ENCODE measurements at places on chromosomes 13 and 19. TPM values are rescaled to one million over a fixed set of nuclear protein-coding genes. Genes with fewer than 3 reads are reported as not detected.

DNA sequence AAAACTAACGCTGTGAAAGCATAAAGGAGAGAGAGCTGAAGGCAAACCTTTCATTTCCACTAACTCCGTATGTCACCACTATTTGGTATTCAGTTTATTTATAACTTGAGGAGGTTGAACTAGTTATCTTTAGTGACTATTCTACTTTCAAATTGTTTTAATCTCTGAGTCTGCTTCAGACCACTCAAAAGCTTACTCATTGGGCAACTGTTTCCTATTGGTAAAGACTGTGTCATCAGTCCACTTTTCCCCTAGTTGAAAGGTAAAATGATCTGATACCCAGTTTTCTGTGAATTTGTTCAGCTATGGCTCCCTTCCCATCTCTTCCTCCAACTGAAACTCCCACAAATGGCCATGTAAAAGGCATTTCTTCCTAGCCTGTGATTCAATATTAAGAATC is 39.1 kb downstream of the TEX26 start:
- no peak for DNase-seq

DNA sequence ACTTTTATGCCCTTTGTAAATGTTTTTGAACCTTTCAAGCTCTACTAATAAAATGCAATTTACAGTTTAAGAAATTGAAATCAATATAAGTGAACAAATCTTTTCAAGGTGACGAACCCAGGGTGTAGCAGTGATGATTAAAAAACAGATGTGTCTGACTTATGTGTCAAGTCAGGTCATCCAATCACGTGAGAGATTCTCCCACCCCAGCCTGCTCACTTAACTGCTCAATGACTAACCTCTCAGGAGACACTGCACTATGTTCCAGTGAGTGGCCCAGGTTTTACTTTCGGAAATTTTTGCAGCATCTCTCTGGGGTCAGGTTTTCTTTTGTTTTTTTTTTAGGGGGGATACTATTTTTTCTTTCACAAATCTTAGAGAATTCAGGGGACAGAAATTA is 60.7 kb downstream of the ZNF429 start:
- DNase-seq = no peak

- no peak for DNase-seq
These were observed 316.7 kb upstream of the KLHL1 start for GRCh38 chr13:70424928-70425327.

DNA sequence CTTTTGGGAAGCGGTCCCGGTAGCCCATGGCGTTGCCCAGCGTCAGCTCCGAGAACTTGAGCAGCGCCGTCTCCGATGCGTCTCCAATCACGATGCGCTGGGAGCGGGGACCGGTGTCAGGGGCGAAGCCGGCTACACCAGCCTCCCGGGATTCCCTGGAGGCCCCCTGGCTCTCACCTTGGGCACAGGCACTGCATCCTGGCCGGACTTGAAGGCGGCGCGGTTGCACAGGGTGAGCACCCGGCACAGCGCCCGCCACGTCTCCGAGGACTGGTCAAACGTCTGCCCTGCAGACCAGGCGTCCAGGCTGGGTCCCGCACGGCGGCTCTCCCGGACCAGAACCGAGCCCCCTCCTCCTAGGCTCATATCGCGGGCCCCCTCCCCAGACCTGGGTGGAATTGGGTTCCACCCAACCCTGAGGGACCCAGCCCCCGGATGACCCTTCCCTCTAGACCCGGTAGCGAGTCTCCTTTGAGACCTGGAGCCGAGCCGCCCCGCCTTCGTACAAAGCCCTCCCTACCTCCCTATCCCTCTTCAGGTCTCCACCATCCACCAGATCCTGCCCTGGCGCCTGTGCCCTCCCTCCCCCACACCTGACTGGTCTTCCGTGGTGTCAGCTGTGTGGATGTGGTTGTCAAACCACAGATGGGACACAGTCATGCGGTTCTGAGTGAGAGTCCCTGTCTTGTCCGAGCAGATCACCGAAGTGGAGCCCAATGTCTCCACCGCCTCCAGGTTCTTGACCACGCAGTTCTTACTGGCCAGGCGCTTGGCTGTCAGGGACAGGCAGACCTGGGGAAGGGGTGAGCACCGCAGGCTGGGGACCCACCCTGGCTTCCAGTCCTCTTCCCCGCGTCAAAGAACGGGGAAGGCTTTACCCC is 4.8 kb downstream of the ATP4A start:
- DNase-seq = no peak

DNA sequence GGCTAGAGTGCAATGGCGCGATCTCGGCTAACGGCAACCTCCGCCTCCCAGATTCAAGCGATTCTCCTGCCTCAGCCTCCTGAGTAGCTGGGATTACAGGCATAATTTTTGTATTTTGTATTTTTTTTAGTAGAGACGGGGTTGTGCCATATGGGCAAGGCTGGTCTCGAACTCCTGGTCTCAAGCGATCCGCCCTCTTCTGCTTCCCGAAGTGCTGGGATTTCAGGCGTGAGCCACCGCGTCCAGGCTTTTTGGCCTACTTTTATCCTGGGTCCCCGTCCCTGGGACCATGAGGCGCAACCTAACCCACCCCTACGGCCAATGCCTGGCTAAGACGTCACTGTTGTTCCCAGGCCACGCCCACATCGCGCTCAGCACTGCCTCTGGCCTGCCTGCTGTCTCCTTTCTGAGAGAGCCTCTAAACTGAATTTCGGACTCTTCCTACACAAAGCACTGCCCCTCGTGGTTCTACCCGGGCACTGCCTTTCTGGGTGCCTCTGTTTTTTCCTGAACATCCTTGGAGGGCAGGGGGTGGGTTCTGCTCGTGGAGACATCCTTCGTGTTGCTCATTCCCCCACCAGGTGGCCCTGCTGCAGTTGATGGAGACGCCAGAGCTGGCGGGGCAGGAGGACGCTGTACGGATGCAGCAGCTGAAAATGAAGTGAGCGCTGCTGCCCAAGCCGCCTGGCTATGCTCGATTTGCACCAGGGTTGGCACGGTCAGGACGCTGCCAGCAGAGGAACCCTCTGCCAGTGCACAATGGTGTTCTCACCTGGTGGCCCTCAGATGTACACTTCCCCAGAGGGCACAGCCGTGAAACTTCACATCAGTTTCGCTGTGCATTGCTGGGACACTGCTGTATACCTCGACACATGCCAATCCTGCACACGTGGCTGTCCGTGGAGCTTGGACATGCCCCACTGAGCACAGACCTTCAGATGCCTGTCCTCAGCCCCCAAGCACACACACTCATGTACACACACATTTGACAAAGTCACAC is 2.0 kb downstream of the REX1BD start:
- peak; percentile 49 for DNase-seq

- DNase-seq = peak; percentile 88
These were observed 776 bp upstream of the NCLN start for GRCh38 chr19:3184847-3185460.

- no peak for DNase-seq
These were observed 5.7 kb downstream of the ACTN4 start for GRCh38 chr19:38653028-38653571.

GRCh38 chr19:23799321-23799720 is 40.6 kb upstream of the ZNF681 start:
- no peak for DNase-seq

- no peak for DNase-seq
These were observed 32.6 kb upstream of the MTIF3 start for GRCh38 chr13:27482983-27483382.

DCLK1 gene
- 15.0 TPM for total RNA-seq

POU2F2 gene
- total RNA-seq = 0.65 TPM

CAMSAP3 gene
- total RNA-seq = 3.7 TPM

CERS4 gene
- 16.9 TPM for total RNA-seq

Data from heart left ventricle (tissue), 16 donors.